ENCODE measurements at places on chromosomes 6 and 20.

DNA sequence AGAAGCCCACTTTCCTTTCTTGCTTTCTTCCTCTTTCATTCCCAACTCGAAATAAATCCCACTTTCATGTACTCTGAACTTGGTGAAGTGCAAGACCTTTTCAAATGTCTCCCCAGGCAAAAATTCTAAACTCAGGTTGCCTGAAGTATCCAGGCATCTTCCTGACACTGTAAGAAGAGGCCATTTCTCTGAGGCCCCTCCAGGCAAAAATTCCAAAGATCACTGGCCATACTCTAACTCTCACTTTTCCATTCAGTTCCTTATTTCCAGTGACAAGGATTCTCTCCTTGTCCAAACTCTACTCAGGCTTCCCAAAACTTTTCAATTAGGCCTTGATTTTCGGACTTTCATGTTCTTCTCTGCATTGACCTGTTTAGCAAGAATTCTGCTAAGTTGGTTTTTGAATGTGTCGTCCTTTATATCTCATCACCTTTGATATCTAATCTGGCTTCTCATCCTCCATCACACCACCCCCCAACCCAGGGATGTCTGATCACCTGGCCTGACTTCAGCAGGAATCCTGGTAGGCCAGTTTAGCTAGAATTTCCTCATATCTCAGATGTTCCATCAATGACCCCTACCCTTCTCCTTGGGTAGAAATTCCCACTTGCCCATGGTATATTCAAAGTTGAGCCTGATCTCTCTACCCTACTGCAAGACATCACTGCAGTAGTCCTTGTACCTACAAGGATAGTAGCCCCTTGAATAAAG, 124.9 kb downstream of the RCAN2 start:
- DNase-seq, result no peak

- DNase-seq, result no peak
Measured at GRCh38 chr6:43861212-43861894, 91.3 kb downstream of the VEGFA start.

GRCh38 chr6:163455552-163455951, 41.0 kb downstream of the QKI start:
- no peak for DNase-seq

DNA sequence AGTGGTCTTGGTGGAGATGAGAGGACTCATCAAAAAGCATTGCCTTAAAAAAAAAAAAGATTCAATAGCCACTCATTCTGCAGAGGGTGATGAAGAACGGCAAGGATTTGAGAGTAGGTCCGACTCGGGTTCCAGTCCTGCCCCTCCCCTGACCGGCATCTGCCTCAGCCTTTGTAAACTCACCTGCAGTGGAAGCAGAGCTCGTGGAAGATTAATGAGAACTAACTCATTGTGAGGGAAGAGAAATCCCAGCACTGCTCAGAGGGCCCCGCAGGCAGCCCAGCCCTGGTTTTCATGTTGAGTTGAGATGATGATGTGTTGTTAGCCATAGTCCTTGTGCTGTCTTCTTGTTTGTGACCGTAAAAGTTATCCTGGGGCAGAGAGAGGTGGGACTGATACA, 59.4 kb downstream of the GCNT2 start:
- no peak for DNase-seq

- DNase-seq, result no peak
Measured at GRCh38 chr20:56504373-56505005, 20.1 kb upstream of the FAM209A start.

DNA sequence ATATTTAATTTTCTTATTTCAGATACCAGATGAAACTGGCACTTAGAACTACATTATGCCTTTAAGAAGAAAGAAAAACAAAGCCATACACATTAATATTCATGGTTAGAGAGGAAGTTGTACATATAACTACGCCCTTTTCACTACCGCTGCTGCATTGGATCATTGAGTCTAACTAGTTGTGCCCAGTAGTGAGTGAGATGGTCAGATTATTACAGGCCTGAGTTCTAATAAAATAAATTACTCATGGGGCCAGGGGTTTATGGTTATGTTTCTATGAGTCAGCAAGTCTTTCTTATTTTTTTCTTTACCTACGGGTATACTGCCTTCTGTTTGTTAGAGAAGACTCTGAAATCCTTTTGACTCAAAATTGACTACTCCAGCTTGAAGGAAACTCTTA, 11.5 kb downstream of the RIOK1 start:
- no peak for DNase-seq
